H1 (cell line): ENCODE measurements at places on chromosomes 6 and 20.

- DNase-seq, result no peak
These were observed 55.0 kb downstream of the DAAM2 start for GRCh38 chr6:39847221-39847620.

DNA sequence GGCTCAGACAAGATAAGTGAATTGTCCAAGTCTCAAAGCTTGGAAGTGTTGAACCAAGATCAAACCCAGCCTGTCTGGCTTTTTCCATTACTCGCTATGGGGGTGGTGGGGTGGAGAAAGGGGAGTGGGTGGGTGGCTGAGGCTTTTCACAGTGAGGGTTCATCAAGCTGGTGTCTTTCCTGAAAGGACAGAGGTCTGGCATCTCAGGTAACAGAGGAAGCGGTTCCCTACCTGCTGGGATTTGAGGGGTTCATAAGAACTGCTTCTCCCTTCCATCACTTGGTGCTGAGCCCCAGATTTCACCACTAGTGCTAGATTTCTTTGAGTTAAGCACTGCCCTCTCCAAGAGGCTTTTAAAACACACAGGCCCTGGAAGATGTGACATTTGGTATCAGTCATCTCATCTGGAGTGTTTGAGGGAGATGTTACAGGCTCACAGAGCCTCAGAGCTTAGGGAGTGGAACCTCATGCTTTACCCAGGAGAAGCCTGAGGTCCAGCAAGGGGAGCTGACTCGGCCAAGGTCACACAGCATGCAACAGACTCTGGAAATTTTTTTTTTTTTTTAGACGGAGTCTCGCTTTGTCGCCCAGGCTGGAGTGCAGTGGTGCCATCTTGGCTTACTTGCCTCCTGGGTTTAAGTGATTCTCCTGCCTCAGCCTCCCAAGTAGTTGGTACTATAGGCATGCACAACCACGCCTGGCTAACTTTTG is 6.0 kb upstream of the VEGFA start:
- DNase-seq, result no peak

DNA sequence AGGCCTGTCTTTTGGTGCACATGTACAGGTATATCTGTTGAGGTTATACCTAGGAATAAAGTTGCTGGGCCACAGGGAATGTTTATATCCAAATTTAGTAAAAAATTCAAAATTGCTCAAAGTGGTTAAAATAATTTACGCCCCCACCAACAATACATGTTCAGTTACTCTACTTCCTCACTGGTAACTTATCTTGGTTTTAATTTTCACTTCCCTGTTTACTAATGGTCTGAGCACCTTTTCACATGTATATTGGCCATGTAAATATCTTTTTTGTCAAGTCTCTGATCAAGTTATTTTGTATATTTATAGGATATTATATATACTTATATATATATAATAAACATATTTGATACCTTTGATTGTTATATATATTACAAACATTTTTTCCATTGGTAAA is 9.7 kb downstream of the PDE7B start:
- DNase-seq, result no peak

GRCh38 chr6:41739041-41739440 is 3.6 kb upstream of the TFEB start:
- DNase-seq, result no peak

DNA sequence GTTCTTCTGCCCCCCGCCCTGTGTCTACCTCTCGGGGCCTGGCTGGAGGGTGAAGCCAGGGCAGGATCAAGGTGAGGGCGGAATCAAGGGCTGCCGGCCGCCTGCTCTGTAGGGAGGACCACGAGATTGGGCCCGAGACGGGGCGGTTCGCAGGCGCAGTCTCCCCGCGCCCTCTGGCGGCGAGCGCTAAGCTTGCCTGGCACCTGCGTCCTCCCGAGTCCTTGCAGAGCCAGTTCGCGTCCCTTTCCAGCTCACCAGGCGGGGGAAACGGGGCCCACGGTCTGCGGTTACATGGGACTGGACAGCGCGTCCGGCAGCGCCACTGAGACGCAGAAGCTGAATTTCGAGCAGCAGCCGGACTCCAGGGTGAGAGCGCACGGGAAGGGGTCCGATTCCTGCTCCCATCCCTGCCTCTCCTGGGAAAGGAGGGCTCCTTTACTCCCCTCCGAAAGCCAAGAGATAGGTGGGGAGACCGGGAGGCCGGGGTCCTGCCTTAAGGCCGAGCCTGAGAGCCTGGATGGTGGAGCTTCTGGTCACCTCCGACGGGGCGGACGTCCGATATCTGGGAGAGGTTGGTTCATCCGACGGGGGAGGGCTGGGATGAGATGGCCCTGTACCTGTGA is 3.6 kb upstream of the MATN4 start:
- peak; percentile 93 for DNase-seq

- no peak for DNase-seq
These were observed 346.5 kb upstream of the PLCB4 start for GRCh38 chr20:8722277-8722928.

- DNase-seq, result peak; percentile 31
These were observed 3.9 kb downstream of the ZBP1 start for GRCh38 chr20:57616143-57616951.

DNA sequence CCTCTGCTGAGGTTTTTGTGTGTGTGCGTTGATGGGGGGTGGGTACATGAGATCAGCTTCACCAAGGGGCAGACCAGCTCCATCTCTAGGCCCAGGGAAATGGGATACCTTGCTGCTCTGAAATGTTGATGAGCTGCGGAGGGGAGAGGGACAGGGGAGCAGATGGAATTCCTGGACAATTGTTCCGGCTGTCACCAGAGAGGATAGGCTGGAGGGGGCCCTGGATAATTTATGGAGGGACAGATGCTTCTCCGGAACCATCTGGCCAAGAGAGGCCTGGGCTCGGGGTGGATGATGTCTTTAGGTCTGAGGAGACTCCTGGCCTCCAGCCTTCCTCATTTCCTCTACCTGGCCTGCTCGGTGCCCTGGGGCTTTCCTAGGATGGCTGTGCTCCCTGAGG is 1.9 kb upstream of the TJAP1 start:
- no peak for DNase-seq

- no peak for DNase-seq
These were observed 6.1 kb upstream of the ZMYND8 start for GRCh38 chr20:47362361-47363219.

- no peak for DNase-seq
These were observed 125.4 kb downstream of the RNASET2 start for GRCh38 chr6:166830891-166831363.

DNA sequence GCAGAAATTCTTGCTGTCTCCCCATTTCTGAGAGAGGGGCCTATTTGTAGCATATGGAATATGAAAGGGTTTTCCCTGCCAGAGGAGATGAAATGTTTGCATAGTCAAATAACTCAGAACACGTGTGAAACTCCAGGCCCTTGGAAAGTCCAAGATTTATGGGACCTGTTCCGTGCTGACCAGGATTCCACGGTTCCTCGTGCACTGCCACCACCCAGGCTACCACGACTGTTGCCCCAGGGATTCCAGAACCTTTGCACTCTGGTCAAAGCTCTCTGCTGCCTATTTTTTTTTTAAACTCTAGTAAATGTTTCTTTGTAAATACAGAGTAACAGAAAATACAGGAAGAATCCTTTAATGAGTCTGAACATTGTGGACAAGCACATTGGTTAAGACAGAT is 35.0 kb downstream of the MYLK4 start:
- DNase-seq, result no peak

GRCh38 chr20:24422091-24422760 is 47.2 kb upstream of the SYNDIG1 start:
- DNase-seq, result no peak

DNA sequence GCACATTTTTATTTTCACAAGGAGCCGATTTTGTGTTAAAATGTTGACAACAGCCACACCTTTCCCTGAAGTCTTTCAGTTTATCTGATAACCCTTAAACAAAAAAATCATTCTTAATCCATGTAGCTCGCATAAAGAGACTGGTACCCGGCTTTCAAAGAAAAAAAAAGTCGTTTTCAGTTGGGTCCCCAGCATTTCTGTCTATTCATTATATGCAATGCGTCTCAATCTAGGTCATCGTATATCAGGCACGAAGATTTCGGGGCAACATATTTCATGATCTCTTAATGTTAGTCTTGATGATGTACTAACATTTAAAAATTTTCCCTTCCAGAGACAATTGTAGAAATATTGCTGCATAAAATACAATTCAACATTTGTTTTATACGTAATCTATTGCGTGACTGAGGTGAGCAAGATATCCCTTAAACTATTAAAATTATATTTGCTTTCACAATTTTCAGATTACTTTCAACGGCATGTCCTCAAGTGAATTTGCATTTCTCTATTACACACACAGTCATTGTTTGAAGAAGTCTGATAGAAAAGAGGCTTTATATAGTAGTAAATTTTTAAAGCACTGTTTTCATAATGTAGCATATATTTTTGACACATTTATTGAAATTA is 2.9 kb upstream of the TUBB2B start:
- DNase-seq, result no peak

GRCh38 chr6:41917528-41917927 is 3.4 kb downstream of the MED20 start:
- DNase-seq, result no peak

GRCh38 chr20:9867196-9867980 is 28.5 kb upstream of the PAK5 start:
- DNase-seq, result no peak
